ENCODE measurements at places on chromosomes 5 and 9. TPM values are rescaled to one million over a fixed set of nuclear protein-coding genes. Genes with fewer than 3 reads are reported as not detected.

DNA sequence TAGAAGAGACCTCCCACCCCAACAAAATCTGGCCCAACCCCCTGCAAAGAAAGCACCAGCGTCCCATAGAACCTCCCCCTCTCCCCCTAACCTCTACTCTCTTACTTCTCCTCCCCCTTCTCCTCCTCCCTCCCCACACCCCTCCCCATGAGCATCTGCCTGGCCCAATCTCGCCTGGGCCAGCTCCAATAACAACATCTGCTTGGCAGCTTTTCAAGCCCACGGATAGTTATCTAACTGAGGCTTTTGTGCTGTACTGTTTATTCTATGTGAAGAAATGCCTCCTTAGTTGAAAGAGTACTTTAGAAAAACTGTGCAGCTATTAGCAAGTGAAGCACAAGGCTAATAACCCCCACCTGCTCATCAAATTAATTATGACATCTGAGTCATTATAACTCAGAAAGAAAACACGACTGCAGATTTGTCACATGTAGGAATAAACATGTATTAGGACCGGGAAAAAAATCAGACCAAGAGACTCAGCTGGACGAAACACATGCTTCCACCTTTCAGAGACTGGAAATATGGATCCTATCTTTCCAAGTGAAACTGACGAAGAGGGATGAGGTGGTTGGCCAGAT lies 42.8 kb downstream of the NFIB start:
- DNase-seq = no peak

DNA sequence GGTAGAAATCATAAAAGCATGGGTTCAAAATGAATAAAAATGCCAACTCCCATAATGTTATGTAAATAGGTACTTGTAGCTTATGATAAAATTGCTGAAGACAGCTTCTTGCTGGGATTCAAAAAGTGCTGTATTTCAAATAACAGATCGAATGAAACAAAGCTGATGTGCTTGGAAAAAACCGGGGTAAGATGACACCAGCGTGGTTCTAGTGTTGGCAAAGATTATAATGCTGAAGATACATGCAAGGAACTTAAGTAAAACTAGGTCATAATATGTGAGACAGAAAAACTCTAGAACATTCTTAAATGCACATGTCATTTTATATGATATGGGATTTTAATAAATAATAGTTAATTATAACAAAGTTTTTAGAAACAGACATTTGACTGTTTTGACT lies 44.4 kb upstream of the APC start:
- no peak for DNase-seq

The TAF11L4 gene
- not detected for total RNA-seq

The OBP2B gene
- not detected for total RNA-seq

GRCh38 chr5:137516251-137516797 lies 17.2 kb upstream of the SPOCK1 start:
- DNase-seq = no peak

DNA sequence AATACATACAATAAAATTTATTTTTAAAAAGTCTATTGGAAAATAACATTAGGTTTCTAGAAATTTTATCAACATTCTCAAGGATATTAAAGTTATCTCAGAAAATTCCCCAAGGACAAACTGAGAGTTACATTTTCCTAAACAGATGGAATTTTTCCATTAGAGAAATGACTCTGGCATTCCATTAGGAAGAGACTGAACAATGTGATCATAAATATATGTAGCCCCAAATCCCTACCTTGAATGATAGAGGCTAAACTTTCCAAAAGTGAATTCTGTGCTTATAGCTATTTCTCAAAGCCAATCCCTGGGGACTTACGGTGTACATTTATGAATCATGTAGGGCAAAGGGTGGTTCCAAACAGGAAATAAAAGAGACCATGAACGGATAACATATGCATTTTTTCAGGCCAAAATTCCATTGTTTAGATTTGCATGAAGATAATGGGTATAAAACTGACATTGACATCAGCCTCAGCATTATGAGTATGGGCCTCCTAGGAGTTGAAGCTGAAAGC lies 1181.0 kb upstream of the DMAC1 start:
- DNase-seq = no peak

The CLIC3 gene
- 12.9 TPM for total RNA-seq

The KIAA1958 gene
- 5.3 TPM for total RNA-seq

- DNase-seq = no peak
Observed at GRCh38 chr5:83516377-83516776, 44.8 kb downstream of the VCAN start.

The PCDHA1 gene
- 0.08 TPM for total RNA-seq

DNA sequence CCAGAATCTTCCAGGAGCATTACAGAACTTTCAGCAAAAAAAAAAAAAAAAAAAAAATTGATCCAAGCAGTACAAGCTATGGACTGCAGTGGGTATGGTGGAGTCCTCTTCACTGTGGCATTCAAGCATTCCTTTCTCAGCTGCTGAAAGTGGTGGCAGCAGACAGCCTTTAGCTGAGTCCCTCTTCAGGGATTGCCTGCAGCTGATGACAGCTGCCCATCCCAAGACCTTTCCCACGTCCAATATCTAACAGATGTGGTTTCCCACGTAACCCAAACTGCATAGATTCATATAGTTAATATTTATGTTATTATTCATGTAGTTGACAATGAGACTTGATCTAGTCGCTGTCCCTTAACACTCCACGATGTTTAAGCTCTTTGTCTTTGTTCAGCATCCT lies 475.9 kb downstream of the TLE1 start:
- DNase-seq = no peak

DNA sequence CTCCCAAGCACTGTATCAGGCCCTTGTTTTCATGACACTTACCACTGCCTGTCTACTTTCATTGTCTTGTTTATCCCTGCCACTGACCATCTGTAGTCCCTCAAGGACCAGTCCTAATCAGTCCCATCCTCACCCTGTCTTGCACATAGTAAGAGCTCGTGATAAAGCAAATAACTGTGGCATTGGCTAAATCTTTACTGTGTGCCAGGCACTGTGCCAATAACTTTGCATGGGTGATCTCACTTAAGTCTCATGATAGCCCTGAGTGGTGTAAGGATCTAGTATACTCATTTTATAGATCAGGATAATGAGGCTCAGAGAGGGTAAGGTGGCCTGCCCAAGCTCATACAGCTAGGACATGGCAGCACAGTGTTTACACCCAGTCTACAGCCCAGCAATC lies 5.6 kb downstream of the CDX1 start:
- no peak for DNase-seq

The RIOK2 gene
- 19.2 TPM for total RNA-seq

DNA sequence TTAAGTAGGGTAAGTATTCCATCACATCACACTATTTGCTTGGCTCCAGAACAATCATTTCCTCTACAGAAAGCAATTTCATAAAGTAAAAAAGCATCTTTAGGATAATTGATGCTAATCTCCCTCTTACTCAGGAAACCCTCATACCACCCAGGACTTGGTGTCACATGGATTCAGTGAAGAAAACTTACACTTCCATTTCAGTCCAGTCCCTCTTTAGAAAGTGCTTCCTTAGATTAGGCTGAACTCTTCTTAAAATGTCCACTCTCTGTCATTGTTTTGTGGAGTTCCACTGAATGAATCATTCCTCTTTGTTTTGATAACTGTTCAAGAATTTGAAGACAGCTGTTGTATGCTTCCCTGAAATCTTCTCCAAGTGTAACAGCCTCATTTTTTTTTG lies 144.0 kb upstream of the ZNF462 start:
- no peak for DNase-seq

DNA sequence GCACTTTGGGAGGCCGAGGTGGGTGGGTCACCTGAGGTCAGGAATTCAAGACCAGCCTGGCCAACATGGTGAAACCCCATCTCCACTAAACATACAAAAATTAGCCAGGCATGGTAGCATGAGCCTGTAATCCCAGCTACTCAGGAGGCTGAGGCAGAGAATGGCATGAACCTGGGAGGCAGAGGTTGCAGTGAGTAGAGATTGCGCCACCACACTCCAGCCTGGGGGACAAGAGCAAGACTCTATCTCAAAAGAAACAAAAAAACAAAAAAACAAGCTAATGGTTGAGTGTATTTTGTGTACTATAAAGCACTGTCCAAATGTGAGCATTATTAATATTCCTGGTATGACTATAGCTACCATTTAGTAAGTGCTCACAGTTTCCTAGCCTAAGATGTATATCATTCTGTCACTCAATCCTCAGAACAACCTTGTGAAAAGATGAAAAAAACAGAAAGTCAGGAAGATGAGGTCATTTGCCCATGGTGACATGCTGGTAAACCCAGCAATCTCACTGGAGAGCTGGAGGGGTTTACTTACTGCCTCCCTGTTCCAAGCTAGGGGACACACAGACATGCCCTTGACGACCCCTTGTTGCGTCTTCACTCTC lies 27.7 kb downstream of the ARHGEF37 start:
- DNase-seq = no peak

GRCh38 chr5:180990086-180990881 lies 1.6 kb downstream of the BTNL3 start:
- DNase-seq = no peak

- no peak for DNase-seq
Observed at GRCh38 chr9:13899924-13900323, 414.0 kb downstream of the NFIB start.

The CCDC180 gene
- 2.2 TPM for total RNA-seq

DNA sequence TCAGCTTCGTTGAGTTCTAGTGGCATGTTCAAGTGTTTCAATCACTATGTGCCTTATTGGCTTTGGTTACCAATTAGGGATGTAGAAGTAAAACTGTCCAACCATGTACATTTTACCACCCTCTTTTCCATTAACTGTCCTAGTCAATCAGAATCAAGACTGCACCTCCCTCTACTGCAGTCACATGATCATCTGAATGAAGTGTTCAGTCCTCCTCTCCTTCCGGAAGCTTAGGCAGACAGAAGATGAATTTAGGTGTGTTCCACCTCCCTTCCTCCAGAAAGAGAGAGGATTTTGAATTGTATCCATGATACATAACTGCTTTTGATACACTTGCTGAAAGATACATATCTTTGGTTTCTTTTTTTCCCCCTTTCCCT lies 133.7 kb downstream of the ERCC6L2 start:
- DNase-seq = no peak

The CAMK4 gene
- 0.48 TPM for total RNA-seq

The INSL4 gene
- total RNA-seq = not detected

- DNase-seq = no peak
Observed at GRCh38 chr9:3138231-3139229, 294.6 kb upstream of the PUM3 start.

The KCNN2 gene
- 2.6 TPM for total RNA-seq

The IFNK gene
- not detected for total RNA-seq

The FST gene
- total RNA-seq = 1.9 TPM

DNA sequence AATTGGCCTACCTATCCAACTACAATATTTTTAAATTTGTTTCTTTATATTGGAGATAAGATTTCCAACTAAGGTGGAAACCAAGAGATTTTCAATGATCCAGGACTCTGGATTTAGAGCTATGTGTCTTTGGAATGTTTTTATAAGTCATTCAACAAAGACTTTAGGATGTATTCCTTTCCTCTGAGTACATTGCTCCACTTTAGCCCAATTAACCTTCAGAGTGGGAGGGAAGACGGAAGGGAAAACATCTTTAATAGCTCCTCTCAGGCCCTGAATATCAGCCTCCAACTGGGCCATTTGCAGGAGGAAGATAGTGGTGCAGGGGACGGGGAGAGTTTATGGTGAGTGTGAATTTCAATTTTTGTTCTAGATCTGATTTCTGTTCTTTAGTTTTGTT lies 239.2 kb downstream of the PIK3R1 start:
- DNase-seq = no peak

DNA sequence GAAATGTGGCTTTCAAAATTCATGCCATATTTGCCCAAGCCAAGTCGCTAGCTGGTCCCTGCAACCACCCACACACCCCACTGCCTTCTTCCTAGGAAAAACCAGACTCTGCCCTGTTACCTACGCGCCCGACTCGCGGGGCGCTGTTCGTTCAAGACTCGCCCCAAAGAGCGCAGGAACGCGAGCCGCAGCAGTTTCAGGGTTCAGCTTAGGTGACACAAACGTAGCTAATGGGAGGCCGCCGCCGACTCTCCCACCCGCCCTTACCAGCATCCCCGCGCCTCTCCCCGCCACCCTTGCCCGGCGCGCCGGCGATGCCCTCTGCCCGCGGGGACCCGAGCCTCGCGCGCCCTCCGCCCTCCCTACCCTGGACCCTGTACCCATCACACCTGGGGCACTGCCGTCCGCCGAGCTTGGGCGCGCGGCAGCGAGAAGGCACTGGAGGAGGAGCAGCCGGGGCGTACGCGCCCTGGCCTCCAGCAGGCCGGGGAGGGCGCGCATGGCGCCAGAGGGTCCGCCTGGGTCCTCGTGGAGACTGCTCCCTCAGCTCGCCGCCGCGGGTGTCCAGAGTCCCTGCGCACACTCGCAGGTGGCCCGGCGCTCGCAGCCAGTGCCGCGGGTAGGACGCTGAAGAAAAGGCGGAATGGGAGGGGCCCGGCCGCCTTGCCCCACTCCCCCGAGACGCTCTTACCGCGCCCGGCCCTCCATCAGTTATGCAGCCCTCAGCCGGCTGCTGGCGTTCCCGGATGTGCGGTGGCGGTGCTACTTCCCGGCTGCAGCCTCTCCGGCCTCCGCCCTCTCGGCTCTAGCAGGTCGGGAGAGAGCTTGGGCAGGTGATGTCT lies at the start of gene EMB:
TSS of gene EMB (minus strand) at position 638 of the 842 bp plus-strand sequence. CDS start at position 501, 137 bp downstream.
- DNase-seq = peak; percentile 92

- no peak for DNase-seq
Observed at GRCh38 chr9:109769250-109769649, 10.7 kb upstream of the PALM2AKAP2 start.

GRCh38 chr5:160621526-160621925 lies 199.9 kb downstream of the PTTG1 start:
- DNase-seq = no peak

GRCh38 chr5:28499766-28500290 lies 1461.4 kb upstream of the CDH9 start:
- no peak for DNase-seq

GRCh38 chr9:120152295-120152694 lies 427.7 kb downstream of the CDK5RAP2 start:
- no peak for DNase-seq

GRCh38 chr5:37005946-37006540 lies 129.5 kb downstream of the NIPBL start:
- no peak for DNase-seq

GRCh38 chr5:172564883-172565282 lies 76.2 kb upstream of the NEURL1B start:
- no peak for DNase-seq

GRCh38 chr5:54719384-54720283 lies 202.1 kb downstream of the SNX18 start:
- DNase-seq = peak; percentile 77

DNA sequence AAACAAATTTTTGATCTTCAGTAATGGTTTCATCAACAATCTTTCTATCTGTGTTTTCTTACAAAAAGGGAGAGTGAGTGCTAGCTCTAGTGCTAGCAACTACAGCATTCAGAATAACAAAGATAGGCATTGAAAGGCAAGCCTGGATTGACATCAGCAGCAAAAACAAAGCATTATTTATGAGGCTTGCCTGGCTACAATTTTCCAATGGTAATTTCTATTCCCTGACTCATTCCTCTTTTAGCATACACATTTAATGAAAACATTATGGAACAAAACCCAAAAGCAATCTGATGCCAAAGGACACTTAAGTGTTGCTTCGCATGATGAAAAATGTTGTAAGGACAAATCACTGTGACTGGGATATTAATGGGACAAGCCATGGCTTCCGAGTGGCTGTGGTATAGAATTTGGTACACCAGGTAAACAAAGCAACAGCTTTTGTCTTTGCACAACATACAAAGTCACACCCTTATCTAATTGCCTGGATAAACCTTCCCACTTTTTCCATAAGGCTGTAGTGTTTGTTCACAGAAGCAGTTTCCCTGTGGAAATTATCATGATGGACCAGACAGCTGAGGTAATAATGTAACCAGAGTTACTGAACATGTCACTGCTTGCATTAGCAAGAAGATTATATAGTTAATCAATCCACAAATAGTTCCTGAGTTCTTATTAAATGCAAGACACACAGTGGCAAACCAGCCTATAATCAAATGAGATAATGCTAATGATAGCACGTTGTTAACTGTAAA lies 179.8 kb upstream of the EDIL3 start:
- DNase-seq = no peak

The NEUROG1 gene
- not detected for total RNA-seq

All from cardiac septum (tissue), 1 donor.